Adrenal gland (tissue), 19 donors: ENCODE measurements at places on chromosomes 5 and 9.

DNA sequence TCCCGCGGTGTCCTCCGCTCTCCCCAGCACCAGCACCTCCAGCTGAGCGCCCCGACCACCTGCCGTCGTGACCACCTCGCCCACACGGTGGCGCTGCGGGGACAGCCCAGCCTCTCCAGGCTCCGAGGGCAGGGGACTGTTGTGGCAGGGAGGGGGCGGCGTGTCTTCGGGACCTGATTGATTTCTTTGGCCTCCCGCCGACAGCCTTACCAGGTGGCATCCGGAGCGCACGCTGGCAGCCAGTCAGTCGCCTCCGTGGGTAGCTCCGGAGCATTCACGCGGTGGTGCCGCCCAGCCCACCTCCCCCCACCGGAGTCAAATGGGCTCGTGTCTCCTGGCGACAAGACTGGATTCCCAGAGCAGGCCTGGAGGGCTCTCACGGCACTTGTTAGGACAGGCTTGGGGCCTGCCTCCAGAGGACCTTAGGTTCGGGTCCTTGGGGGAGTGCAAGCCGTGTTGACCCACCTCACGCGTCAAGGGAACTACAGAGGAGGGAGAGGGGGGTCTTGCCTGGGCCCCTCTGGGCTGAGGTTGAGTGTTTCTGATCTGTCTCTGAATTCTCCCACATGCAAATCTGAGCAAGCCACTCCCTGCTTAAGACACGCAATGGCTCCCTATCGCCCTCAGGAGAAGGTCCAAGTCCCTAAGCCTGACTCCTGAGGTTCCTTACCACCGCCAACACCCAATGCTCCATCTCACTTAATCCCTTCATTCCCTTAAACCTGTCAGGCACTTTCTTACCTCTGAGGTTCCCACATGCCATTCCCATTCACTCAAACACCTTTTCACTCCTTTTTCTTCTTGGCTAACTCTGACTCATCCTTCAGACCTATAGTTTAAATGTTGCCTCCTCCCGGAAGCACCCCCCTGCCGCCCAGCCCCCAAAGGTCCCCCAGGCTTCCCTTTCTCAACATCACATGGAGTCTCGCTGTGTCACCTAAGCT lies 51.2 kb upstream of the GGTA1 start:
- DNase-seq, result peak; percentile 87

- DNase-seq, result no peak
These were observed 112.8 kb upstream of the BOD1 start for GRCh38 chr5:173729079-173729765.

DNA sequence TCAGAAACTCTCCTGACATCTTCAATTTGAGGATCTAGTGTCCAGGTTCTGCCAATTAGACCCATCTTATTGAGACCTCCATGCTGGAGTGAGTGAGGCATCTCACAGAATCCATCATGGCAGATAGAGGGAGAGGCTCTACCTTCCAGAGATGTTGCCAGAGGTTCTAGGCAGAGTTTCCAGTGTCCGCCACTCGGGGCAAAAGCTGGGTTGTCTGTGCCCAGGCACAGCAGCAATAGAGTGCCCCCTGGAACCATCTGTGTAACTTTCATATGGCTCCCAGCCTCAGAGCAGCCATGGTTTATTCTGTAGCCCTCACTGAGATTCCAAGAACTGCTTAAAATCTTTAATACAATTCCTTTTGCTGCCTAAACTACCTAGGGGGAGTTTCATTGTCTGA lies 16.6 kb upstream of the CCDC112 start:
- no peak for DNase-seq

DNA sequence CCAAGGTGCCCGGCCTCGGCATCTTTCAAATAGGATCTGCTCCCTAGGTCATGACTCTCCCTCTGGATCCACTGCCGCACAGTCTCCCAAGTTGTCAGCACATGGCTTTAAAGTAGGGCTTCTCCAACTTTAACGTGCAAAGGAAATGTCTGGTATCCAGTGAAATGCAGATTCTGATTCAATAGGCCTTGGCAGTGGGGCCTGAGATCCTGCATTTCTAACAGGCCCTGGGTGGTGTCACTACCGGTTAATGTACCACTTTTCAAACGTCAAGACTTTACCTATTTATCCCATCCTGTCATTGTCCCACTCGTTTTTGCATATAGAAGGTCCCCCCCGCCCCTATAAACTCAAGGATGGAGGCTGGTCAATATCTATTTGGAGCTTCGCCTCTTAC lies 137.6 kb upstream of the ZNF618 start:
- DNase-seq, result no peak

DNA sequence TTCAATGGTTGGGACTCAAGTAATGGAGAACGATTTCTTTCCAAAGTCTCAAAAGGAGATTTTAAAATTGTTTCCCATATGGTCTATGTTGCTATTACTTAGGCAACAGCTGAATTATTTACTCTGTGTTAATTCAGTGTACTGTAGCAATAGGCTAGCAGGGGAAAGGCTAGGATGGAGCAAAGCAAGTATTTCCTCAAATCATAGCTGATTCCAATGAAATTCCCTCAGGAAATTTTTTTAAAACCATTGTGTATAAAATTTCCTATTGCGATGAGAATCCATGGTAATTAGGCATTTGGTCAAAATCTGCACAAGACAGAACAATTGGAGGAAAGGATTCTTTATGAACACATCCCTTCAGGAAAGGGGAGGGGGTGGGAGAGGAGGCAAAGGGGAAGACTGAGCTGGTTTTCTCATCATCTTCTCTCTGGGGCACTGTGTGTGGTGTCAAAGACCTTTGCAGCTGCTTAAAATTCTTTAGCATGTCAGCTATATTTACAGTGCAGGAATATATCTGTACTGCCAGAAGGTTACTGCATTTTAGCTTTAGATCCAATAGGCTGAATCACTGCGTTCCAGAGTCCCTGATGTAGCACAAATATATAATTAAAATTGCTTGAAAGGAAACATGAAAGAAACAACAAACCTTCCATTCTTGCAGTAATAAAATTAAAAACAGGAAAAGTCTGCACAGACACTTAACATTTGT lies 95.3 kb downstream of the ZNF608 start:
- DNase-seq, result no peak

DNA sequence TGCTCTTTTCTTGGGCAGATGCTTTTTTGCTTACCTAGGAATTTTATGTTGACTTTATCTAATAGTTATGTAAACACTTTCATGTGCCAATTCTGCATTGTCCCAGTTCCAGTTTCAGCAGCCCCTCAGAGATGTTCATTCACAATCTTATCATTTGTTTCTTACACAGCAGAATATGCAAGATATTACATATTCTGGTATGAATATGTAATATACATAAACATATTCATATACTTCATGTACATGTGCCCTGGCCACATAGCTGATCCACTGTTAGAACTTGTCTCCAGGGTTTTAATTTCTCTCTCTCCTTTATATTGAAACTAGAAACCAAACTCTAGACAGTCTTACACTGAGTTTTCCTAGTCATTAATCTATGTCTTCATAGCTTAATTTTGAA lies 90.2 kb upstream of the PARP8 start:
- no peak for DNase-seq

GRCh38 chr5:74576941-74577456 lies 63.5 kb downstream of the ENC1 start:
- no peak for DNase-seq

GRCh38 chr5:124111886-124112285 lies 599.9 kb downstream of the CSNK1G3 start:
- no peak for DNase-seq

- DNase-seq, result peak; percentile 66
These were observed 133.8 kb upstream of the SLC24A2 start for GRCh38 chr9:19922476-19923118.

DNA sequence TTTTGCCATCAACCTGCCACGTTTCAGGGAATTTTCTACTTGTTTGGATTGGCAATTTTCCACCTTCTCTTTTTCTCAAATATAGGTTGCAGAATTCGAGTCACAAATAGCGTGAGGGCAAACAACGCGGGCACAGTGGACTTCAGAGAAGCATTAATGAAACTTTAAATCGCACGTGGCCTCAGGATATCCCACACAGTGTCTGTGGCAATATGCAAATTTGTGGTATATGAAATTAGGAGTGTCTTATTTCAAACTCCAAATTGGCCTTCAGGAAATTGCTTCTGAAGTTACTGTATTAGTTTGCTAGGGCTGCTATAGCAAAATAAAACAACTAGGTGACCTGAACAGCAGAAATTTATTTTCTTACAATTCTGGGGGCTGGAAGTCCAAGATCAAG lies 91.2 kb downstream of the MTRR start:
- no peak for DNase-seq

- no peak for DNase-seq
These were observed 388.3 kb downstream of the TMEM38B start for GRCh38 chr9:106082621-106083020.

DNA sequence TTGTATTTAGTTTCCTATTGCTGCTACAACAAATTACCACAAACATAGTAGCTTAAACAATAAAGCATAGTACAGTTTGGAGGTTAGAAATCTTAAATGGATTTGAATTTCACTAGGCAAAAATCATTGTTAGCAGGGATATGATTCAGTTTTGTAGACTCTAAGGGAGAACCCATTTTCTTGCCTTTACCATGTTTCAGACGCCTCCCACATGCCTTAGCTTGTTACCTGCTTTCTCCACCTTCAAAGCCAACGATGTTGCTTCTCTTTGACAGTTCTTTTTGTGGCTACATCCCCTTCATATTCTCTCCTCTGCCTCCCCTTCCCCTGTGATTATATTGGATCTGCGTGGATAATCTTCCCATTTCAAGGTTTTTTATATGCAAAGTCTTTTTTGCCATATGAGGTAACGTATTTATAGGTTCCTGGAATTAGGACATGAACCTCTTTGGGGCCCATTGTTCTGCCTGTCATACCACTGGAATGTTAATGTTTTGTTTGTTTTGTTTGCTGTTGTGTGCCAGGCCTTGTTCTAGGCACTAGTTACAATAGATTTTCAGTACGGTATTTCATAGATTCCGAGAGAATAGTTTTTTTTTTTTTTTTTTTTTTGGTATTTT lies 54.1 kb downstream of the UHRF2 start:
- DNase-seq, result no peak

DNA sequence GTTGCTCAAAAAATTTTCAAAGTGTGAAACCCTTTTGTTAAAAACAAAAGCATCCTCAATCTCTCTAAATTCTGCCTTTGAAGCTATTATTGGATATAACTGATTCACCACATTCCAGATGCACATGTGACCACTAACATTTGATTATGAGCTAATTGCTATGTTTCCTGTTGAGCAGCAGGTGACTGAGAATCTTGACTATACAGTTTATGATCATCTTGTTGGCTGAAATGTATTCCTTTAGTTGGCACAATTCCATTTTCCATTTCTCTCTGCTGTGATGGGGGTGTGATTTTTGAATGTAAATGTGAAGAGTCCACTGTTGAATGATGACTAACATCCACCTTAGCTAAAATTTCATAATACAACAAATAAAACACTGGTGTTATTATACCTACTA lies 10.7 kb downstream of the LYSMD3 start:
- DNase-seq, result no peak

- DNase-seq, result no peak
These were observed 35.8 kb downstream of the TMEM245 start for GRCh38 chr9:109083813-109084405.

GRCh38 chr9:16873126-16873802 lies 2.8 kb upstream of the BNC2 start:
- DNase-seq, result no peak

- no peak for DNase-seq
These were observed 88.6 kb downstream of the PPP2R2B start for GRCh38 chr5:146789712-146790653.

GRCh38 chr9:87798261-87798833 lies 72.4 kb downstream of the CTSL start:
- no peak for DNase-seq

DNA sequence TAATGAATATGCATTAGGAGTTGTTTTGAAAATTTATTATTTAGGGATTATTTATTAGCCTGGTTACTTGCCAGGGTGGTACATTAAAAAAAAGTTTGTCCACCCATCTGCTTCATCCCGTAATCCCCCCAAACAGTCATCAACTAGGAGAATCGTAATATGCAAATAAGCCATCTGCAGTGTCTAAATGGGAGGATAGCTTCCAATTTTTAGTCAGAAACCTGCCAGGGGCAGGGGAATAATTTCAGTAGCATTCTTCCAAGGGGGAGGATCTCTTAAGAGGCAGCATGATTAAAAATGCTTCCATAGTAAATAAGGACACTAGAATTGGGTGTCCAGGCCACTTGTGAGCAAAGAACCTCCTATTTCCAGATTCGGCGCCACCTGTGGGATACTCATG lies 43.3 kb downstream of the SH3GL2 start:
- DNase-seq, result no peak

DNA sequence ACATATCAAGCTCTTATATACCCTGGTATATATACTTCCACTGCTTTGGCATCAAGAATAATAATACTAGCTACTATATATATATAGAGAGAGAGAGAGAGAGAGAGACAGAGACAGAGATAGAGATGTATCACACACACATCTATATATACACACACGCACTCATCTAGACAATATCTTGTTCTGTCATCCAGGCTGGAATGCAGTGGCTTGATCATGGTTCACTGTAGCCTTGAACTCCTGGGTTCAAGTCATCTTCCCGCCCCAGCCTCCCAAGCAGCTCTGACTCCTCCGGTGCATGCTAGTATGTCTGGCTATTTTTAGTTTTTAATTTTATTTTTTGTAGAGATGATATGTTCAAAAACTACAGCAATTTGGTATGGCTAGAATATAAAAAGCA lies 22.5 kb downstream of the ANKHD1 start:
- peak; percentile 68 for DNase-seq

DNA sequence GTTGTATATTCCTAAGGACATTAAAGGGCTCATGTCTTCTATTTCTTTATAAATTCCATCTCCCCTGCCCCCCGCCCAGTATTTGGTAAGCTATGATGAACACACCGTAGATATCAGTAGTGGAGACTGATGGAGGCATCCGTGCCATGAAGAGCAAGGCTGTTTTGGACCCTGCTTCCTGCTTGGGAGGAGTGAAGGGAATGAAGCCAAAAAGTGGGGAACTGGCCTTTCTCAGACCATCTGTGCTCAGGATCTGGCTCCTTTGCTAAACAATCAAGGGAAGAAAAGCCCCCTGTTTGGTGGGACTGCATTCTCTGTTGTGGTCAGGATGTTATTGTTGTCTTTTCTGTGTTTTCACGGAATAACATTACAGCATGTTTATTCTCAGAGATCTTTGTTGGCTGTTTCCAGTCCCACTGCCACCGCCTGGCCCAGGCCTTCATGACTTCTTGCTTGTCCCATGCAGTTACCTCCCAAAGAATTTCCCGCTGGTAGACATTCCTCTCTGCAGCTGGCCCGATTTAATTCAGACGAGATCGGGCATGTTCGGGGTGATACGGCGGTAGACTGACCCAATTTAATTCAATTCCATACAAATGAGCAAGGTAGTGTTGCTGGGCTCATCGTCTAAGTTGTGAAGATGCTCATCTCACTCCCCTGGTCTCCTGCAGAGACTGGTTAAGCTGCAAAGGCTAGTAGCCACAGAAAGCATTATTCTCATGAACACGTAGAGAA lies 31.4 kb upstream of the ANKH start:
- no peak for DNase-seq
